ENCODE measurements at places on chromosomes 2 and 18.

GRCh38 chr2:158650646-158651357, 144.3 kb upstream of the DAPL1 start:
- no peak for DNase-seq

DNA sequence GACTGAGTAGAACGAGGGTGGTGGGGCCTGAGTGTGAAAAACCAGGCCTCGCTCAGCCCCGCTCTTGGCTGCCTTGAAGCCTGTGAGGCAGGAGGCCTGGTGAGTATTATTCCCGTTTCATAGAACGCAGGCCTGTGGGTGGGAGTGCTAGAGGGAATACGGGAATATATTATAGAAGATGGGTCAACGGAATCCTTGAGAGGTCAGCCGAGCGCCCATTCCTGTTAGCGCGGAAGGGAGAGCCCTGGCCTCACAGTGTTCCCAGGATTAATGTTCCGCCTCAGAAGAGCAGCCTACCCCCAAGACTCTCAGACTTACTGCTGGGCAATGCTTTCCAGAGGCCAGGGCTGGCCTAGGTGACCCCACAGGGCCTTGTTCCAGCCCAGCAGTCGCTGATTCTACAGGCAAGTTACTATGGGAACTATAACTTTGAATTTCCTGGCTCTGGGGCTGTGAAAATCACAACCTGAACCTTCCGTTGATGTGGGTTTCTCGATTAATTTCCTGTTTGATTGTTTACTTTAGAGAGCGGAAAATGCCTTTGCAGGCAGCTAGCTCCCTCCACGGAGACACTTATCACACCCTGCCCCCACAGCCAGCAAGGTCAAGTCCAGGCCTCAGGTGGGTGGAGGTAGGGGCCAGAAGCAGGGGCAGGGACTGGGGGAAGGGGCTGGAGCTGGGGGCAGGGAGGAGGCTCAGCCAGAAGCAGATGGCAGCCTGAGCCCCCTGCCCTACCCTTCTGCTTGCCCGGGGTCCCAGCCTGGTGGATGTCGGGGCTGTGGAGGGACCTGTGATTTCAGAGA, 108.3 kb downstream of the SMAD7 start:
- peak; percentile 31 for DNase-seq

- no peak for DNase-seq
Observed at GRCh38 chr2:26043862-26044696, 10.2 kb downstream of the RAB10 start.

DNA sequence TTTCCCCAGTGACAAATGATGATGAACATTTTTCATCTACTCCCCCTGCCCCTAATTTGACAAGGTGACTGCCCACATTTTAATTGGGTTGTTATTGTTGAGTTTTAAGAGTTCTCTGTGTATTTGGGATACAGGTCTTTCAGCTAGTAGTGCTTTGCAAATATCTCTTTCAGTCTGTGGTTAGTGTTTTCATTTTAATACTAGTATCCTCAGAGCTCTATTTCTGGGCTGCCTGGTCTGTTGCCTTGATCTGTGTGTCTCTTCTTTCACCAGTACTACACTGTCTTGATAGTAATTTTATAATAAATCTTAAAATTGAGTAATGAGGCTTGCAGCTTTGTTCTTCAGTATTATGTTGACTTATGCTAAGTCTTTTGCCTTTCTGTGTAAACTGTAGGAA, 19.7 kb downstream of the EIF5B start:
- DNase-seq = no peak

- DNase-seq = no peak
Observed at GRCh38 chr2:126855606-126856005, 43.1 kb upstream of the TEX51 start.

- DNase-seq = no peak
Observed at GRCh38 chr2:180334514-180334913, 327.4 kb upstream of the CWC22 start.

- DNase-seq = no peak
Observed at GRCh38 chr2:196549052-196549451, 90.5 kb upstream of the CCDC150 start.

All from stimulated activated CD8-positive, alpha-beta memory T cell treated with anti-CD3 and anti-CD28 coated beads, Interleukin-2, amount 100 ng/mL, for 1 hour (primary cell).